ENCODE measurements at places on chromosomes 16 and 17. TPM values are rescaled to one million over a fixed set of nuclear protein-coding genes. Genes with fewer than 3 reads are reported as not detected.

The C17orf78 gene
- not detected for total RNA-seq

The SLFN12L gene
- 1.7 TPM for total RNA-seq

The CDH15 gene
- total RNA-seq: not detected

The TBC1D3 gene
- total RNA-seq: not detected

The ITGAD gene
- 0.50 TPM for total RNA-seq

The MT4 gene
- not detected for total RNA-seq

The IRF8 gene
- 5.1 TPM for total RNA-seq

The ABCC3 gene
- total RNA-seq: 0.50 TPM

The CRHR1 gene
- total RNA-seq: 0.50 TPM

DNA sequence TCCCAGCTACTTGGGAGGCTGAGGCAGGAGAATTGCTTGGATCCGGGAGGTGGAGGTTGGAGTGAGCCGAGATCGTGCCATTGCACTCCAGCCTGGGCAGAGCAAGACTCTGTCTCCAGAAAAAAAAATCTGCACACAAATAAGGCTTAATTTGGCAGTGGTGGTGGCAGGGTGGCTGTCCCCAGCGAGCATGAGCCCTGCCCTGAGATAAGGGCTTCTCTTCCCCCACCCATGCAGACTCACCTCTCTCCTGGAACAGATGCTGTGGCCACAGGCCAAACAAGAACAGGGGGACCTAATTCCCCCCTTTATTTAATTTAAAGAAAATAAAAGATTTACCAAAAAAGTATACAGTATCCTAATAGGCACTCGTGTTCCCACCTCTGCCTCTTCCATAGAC is 157.2 kb downstream of the RAB11FIP4 start:
- no peak for DNase-seq
- H3K4me1 ChIP-seq: peaks cover 16% of the 10 kb centered on the region
- peak overlapping the region; percentile 92 for H3K27ac ChIP-seq
- peak overlapping the region; percentile 97 for H3K4me3 ChIP-seq

DNA sequence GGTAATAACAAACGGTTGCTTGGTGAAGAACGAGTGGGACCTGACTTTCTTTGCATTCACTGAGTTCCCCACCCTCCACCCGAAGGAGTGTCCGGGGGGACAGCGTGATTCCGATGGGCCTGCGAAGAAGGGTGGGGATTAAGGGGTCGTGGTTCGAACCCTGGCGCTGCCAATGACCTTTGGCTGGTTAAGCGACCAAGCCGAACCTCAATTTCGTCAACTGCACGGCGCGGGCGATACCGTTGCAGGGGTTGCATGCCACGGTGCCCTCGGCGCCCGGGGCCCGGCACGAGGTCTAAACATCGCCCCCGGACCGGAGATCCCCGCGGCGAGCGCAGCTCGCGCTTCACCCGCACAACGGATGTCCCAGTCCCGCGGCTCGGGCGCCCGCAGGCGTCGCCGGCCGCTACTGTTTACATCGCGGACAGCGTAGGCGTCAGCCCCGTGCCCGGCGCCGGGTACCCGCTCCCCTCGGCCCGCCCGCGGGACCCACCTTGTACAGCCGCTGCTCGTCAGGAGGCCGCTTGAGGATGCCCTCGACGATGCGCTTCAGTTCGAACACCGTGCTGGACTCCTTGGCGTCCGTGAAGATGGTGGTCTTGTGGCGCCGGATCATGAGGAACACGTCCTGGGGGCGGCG is 460 bp downstream of the ELOB start:
- peaks cover 35% of the 10 kb centered on the region for H3K36me3 ChIP-seq
- no peak for DNase-seq
- peak overlapping the region; percentile 100 for H3K27ac ChIP-seq
- peak overlapping the region; percentile 90 for H3K4me3 ChIP-seq
- no peaks in the 10 kb centered on the region for H3K27me3 ChIP-seq
- peaks cover 48% of the 10 kb centered on the region for H3K4me1 ChIP-seq

DNA sequence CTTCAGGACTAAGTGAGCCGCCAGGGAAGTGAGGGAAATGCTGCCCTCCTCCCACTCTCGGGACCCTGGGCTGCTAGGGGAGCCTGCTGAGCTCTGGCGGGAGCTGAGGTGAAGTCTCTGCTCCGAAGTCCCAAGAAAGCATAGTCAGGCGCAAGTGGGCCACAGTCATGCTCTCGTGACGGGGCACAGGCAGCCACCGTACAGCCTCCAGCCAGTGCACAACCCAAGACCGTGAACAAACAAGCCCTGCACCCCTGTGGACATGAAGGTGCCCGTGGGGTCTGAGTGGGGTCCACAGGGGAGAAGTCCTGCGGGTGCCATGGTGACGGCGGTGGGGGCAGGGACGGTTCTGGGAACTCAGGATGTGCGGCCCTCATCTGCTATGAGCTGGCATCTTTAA is 24.7 kb downstream of the ZNF276 start:
- no peaks in the 10 kb centered on the region for H3K27me3 ChIP-seq
- no peak for DNase-seq
- peaks cover 9% of the 10 kb centered on the region for H3K36me3 ChIP-seq

DNA sequence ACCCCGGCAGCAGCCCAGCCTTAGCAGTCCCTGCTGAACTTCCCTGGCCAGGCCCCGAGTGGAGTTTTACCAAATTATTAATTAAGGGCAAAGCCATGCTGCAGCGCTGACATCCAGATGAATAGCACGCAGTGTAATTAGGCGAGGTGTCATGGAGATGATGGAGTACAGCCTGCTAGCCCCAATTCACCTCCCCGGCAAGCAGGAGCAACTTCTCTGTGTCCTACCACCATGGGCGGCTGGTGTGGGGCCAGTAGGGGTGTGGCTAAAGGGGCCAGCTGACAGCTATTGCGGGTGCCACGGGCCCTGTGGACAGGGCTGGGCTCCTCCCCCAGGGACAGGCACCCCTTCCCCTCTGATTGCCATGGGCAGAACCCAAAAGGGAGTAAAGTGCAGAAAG is 24.5 kb downstream of the ENDOV start:
- peaks cover 4% of the 10 kb centered on the region for H3K36me3 ChIP-seq
- DNase-seq: no peak
- no peak overlapping the region for H3K27ac ChIP-seq
- H3K27me3 ChIP-seq: no peaks in the 10 kb centered on the region
- H3K4me3 ChIP-seq: no peak overlapping the region

GRCh38 chr16:64983963-64984362 is 137.9 kb downstream of the CDH11 start:
- no peak overlapping the region for H3K27ac ChIP-seq
- H3K27me3 ChIP-seq: no peaks in the 10 kb centered on the region
- peaks cover 9% of the 10 kb centered on the region for H3K4me1 ChIP-seq
- H3K36me3 ChIP-seq: no peaks in the 10 kb centered on the region

DNA sequence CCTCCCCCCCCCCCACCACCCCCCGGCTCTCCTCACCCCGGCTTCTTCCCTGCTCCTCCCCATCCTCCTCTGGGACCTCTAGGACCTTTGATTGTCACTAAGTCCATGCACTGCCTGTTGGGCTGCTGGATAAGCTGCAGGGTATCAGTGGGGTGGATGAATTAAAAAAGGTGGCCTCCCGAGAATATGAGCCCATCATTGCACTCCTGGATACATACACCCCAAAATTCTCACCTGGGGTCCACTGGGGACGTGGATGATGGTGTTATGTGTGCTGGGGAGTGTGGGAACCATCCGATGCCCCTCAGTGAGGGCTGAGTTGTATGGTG is 88.8 kb downstream of the IRF8 start:
- H3K27ac ChIP-seq: no peak overlapping the region
- H3K4me1 ChIP-seq: peaks cover 5% of the 10 kb centered on the region
- H3K36me3 ChIP-seq: no peaks in the 10 kb centered on the region
- H3K4me3 ChIP-seq: no peak overlapping the region
- no peaks in the 10 kb centered on the region for H3K27me3 ChIP-seq

- H3K36me3 ChIP-seq: peaks cover 99% of the 10 kb centered on the region
- no peaks in the 10 kb centered on the region for H3K27me3 ChIP-seq
- H3K27ac ChIP-seq: no peak overlapping the region
- no peaks in the 10 kb centered on the region for H3K4me1 ChIP-seq
- no peak for DNase-seq
- no peak overlapping the region for H3K4me3 ChIP-seq
Measured at GRCh38 chr16:24953721-24954120, 61.4 kb downstream of the ARHGAP17 start.

- H3K27me3 ChIP-seq: no peaks in the 10 kb centered on the region
- no peak overlapping the region for H3K27ac ChIP-seq
- no peak overlapping the region for H3K4me3 ChIP-seq
- H3K4me1 ChIP-seq: no peaks in the 10 kb centered on the region
Measured at GRCh38 chr16:29986931-29987330, 8.5 kb downstream of the HIRIP3 start.

- no peaks in the 10 kb centered on the region for H3K36me3 ChIP-seq
- no peak overlapping the region for H3K4me3 ChIP-seq
- DNase-seq: no peak
- no peaks in the 10 kb centered on the region for H3K27me3 ChIP-seq
- no peaks in the 10 kb centered on the region for H3K4me1 ChIP-seq
Measured at GRCh38 chr17:55692276-55692675, 30.4 kb downstream of the TMEM100 start.
